ENCODE measurements at places on chromosomes 4 and X. TPM values are rescaled to one million over a fixed set of nuclear protein-coding genes. Genes with fewer than 3 reads are reported as not detected.

ACE2 gene
- 6.2 TPM for total RNA-seq

GRCh38 chr4:72843466-72843865 is 226.1 kb downstream of the COX18 start:
- no peak for DNase-seq

PARM1 gene
- total RNA-seq, result 27.5 TPM

DNA sequence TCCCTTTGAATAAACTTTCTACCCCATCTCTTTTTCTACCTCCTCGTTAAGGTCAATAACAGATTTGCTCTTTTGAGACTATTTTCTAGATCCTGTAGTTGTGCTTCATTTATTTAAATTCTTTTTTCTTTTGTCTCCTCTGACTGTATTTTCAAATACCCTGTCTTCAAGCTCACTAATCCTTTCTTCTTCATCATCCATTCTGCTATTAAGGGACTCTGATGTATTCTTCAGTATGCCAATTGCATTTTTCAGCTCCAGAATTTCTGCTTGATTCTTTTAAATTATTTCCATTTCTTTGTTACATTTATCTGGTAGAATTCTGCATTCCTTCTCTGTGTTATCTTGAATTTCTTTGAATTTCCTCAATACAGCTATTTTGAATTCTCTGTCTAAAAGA is 36.0 kb upstream of the ARMCX4 start:
- DNase-seq, result no peak

MAGEA8 gene
- total RNA-seq, result not detected

- no peak for DNase-seq
Observed at GRCh38 chr4:158962393-158962792, 140.5 kb upstream of the RAPGEF2 start.

GRCh38 chrX:150868625-150869024 is 29.8 kb downstream of the CD99L2 start:
- no peak for DNase-seq

SLAIN2 gene
- 116 TPM for total RNA-seq

DNA sequence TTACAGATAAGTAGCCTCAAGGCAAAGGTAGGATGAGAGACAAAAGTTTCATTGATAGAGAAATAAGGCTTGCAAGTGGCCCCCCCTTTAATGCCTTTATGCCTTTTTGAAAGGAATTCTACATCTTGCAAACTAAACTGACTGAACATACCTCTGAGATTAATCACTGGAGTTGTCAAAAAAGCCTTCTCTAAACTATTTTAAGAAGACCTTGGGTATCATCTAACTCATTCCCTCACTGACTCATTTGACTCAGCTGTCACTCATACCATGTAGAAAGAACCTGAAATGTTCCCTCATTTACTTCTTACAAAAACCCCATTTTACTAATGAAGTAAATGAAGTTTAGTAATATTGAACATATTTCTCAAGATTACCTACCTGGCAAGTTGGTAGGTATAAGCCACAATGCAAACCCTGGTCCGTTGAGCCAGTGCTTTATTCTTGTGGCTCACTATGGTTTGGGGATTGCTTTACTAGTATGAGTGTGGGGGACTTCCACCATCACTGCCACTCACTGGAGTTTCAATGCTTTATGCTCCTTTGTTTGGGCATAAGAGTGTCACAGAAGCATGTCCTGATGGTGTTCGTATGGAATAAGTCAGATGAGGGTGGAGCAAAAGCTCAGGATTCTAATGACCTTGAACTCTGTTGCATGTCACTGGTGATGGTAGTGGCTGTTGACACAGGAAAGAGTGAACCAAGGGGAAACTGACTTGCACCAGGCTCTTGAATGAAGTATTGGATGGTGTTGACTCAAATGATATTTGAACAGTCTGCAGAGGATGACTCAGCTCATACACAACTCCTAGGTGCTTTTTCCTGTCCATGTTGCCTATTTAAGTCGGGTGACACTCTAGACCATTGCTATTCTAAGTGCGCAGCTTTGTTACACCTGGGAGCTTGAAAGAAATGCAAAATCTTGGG is 305.5 kb upstream of the EMCN start:
- no peak for DNase-seq

All from mesenteric fat pad (tissue), 1 donor.